ENCODE measurements at places on chromosomes 1 and 21.

DNA sequence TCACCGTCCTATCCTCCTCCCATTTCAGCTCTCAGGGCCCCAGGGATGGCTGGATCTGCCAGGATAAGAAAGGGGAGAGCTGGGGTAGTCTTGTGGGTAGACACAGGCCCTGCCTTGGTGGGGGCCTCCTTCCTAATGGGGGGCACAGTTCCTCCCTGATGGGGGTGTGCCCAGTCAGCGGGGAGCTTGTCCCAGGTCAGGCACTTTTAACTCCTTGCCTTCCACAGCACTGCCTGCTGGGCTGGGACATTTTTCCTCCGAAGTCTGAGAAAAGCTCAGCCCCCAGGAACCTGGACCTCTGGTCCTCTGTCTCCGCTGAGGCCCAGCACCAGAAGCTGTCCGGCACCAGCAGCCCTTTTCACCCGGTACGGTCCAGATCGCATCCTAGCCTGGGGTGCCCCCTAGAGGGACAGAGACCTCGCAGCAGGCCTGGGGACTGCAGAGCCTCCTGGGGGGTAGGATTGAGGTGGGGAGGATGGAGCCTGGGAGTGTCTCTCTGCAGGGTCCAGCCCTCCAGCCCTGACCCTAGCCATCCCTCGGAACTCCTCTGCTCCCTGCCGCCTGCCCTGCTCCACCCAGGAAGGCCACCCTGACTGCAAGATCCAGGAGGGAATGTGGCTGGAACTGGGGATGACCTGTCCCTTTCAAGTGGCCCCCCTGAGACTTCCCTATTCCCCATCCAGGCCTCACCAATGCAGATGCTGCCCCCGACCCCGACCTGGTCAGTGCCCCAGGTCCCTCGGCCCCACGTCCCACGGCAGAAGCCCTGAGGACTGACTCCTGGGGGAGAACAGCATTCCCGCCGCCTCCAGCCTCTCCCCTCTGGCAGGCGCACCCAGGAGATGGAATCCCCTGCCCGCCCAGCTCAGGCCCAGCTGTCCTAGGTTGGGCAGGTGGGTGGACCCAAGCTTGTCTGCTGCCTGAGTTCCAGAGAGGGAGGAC, 12.0 kb downstream of the MIIP start:
- DNase-seq = no peak

- DNase-seq = no peak
These were observed 26.6 kb downstream of the C8B start for GRCh38 chr1:56939209-56939608.

GRCh38 chr1:30698401-30698981, 24.9 kb downstream of the MATN1 start:
- DNase-seq = no peak

- no peak for DNase-seq
These were observed 867 bp downstream of the PTPRC start for GRCh38 chr1:198639671-198640143.

DNA sequence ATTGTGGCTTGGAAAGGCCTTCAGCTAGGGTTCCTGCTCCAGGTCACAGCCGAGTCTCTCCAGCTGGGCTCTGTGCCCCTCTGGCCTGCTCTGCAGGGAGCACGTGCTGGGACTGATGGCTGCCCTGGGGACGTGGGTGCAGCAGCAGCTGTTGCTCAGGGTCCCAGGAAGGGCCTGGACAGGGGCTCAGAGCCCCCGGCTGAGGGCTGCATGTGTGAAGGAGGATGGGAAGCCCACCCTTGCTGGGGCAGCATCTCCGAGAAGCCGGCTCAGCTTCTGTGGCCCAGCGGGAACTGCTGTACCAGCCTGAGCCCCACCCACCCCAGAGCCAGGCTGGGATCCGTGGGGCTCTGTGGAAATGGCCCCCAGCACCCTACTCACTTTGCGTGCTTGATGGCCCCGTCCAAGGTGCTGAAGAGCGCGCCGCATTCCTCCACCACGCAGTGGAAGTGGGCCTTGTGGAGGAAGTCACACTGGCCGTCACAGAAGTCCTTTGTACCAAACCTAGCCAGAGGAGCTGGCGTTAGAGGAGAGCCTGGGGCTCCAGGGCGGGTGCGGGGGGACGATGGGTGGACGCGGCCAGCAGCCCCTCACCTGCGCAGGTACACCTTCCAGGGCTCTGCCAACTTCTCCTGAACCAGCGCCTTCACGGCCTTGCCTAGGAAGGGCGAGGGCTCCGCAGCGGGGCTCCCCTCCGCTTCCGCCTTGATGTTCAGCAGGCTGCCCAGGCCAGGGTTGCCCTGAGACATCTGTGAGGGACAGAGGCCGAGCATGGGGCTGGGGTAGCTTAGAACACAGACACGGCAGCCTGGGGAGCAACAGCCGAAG, 147.5 kb downstream of the CASZ1 start:
- DNase-seq = no peak

GRCh38 chr21:34905218-34905537, 143.9 kb downstream of the RUNX1 start:
- no peak for DNase-seq

GRCh38 chr1:21175670-21176581, 771 bp downstream of the EIF4G3 start:
- DNase-seq = peak; percentile 23

DNA sequence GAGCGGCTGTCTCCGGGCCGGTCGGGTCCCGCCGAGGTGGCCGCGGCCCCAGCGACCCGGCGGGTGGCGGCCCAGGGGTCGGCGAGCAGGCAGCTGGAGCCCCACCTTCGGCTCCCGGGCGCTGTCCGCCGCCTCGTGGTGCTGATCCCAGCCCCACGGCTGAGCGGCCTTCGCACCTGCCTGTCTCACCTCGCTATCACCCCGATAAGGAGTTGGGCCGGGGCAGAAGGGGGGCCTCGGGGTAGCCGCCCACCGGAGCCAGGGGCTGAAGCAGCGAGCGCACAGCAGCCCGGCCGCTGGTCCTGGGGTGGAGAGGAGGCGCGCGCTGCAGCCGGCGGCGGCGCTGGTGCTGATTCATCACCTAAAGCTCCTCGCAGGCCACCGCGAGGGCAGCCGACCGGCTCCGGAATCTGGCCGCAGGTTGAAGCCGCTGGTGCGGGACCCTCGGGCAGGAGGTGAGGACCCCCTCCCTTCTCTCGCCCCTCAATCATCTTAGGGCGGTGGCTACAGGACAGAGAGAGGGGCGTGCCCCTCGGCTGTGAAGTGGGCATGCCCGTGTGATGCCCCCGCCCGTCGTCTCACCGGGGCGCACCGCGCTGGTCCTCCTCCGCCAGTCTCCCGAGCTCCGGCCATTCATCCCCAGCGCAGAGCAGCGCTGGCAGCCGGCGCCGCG, 575 bp downstream of the TRIM67 start:
- no peak for DNase-seq

- no peak for DNase-seq
These were observed 153.6 kb downstream of the HIVEP3 start for GRCh38 chr1:41765152-41765551.

GRCh38 chr1:17535300-17535936, 4.1 kb upstream of the ARHGEF10L start:
- no peak for DNase-seq

DNA sequence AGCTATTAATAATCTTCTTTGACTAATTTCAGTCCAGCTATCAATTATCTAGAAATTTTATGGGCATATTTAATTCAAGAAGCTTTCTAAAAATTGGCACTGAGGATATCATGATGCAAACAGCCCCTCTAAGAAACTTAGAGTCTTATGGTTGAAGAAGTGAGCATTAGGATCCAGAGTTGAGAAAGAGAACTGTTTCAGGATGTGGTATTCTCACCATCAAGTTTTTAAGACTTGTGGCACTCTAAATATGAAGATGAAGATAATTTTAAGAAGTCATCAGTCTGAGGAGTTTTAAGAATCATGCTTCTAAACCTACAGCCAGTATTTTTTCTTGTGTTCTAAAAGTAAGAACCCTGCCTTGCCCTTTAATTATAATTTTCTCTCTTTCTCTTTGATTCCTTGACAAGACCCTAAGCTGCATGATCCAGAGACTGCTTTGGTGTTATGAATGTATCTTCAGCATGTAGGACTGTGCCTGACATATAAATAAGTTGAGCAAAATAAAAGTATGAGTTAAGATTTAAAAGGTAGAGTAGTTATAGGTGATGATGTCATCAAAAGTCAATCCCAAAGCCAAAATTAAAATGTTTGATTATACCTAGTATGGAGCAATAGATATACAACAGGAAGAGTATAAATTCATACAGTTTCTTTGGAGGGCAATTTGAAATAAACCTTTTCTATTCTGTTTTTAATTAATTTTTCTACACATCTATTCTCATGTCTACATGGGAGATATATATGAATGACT, 39.1 kb downstream of the RPS6KC1 start:
- no peak for DNase-seq

DNA sequence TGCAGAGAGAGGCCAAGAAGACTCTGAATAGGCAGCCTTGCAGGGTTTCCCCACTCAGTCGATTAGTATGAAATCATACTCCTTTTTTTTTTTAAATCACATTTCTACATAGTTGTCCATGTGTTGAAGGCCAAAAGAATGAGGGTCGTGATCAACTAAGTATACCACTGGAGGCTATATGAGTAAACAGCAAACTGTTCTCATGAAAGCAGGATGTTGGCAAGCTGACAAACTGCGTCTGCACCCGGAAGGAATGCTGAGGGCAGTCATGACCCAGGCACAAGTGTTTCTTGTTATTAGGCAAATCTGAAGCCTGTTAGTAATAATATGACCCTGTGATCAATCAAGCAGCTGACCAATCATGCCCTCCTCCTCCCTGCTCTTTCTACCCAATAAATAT, 213.2 kb downstream of the USH2A start:
- no peak for DNase-seq

DNA sequence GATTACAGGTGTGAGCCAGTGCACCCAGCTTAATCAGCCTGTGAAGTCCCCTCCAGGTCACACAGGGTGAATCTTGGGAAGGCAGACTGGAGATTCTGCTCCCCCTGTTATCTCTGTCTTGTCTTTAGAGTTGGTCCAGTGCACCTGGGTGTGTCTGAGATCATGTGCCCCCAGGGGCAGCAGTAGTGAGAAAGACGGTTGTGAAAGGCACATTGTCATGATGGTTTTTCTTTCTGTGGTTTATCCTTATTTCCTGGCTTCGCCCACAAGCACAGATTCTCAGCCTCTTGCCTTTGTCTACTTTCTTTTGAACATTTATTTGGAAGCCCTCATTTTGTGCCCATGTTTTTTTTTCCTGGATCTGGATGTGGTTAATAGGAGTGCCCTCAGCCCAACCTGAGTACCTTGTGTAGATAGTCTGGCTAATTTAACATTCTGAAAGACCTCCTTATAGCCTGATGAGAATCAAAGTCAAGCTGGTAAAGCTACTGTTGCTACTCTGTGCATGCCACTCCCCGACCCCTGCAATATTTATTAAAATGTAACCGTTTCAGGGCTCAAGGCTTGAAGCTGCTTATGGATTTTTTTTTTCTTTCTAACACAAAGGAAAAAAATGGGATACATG, 23.7 kb downstream of the UCK2 start:
- DNase-seq = no peak

DNA sequence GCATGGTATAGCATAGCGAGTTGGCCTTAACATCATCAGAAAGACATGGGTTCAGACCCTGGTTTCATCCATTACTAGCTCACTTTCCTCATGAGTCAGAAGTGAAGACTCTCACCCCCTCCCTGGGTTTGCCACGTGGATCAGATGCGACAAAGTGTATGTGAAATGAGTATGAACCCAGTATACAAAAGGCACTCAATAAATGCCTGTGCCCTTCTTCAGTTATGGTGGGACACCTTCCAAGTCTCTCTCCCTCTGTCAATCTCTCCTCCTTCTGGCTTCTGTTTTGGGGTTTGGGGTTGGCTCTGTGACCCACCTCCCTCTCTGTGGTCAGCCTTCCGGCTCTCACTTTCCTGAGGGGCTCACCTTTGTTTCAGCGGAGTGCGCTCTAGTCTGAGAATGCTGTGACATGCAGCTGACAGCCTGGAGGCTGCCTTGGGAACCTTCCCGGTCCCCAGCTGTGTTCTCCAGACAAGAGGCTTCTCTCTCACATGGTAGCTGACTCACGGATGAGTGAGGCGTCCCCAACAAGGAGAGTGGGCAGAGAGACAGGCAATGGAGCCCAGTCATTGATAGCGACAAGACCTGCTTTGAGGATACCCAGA, 155.0 kb upstream of the EDN2 start:
- no peak for DNase-seq

DNA sequence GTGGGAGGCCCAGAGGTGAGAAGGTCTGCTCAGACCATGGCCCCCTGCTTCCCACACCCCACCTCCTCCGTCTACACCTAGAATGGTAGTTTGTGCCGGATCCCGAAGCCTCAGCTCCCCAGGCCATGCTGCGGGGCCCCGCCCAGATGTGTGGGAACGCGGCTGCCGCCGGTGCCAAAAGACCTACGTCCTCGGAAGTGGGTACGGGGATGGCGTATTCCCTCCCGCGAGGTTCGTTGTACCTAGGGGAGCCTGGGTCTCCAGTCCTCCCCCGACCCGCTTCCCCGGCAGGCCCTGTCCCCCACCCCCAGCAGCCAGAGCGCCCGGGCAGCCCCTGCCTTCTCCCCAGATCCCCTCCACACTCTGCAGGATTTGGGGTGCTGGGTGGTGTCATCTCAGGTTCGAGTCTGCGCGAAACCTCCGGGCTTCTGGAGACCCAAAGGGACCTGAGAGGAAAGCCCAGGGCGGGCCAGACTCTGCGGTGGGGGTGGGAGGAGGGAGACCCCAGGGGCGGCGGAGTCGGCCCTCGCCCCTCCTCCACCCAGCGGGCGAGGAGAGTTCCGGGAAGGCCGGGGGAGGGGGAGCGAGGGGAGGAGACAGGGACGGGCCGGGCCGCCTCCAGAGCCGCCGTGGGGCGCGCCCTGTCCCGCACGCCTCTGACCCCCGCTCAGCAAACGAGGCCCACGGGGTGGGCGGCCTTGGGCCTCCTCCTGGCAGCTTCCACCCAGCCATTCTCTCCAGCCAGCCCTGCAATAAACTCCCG, 6.2 kb upstream of the PRDM16 start:
- DNase-seq = no peak

GRCh38 chr1:56200896-56201295, 378.5 kb downstream of the PLPP3 start:
- DNase-seq = no peak

GRCh38 chr1:108972951-108973350, 9.7 kb upstream of the CLCC1 start:
- DNase-seq = no peak

GRCh38 chr1:93573940-93574469, 107.6 kb downstream of the BCAR3 start:
- DNase-seq = no peak

DNA sequence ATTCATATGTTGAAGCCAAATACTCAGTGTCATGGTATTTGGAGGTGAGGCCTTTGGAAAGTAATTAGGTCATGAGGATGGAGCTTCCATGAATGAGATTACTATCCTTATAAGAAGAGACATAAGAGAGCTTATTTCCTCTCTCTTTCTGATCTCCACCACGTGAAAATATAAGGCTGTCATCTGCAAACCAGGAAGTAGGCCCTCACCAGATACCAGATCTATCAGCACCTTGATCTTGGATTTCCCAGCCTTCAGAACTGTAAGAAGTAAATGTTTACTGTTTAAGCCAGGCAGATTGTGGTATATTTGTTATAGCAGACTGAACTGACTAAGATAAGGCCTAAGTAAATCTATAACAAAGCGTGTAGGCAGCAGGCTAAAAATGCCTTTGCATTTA, 25.3 kb downstream of the RBM11 start:
- DNase-seq = no peak
